ENCODE measurements at places on chromosomes 12 and 14. TPM values are rescaled to one million over a fixed set of nuclear protein-coding genes. Genes with fewer than 3 reads are reported as not detected.

The FGF23 gene
- total RNA-seq = not detected

The ATL1 gene
- 0.67 TPM for total RNA-seq

The RITA1 gene
- total RNA-seq = 17.0 TPM

The ING4 gene
- 40.2 TPM for total RNA-seq

The CMA1 gene
- total RNA-seq = not detected

The DCN gene
- total RNA-seq = not detected

The JAG2 gene
- 1.5 TPM for total RNA-seq

DNA sequence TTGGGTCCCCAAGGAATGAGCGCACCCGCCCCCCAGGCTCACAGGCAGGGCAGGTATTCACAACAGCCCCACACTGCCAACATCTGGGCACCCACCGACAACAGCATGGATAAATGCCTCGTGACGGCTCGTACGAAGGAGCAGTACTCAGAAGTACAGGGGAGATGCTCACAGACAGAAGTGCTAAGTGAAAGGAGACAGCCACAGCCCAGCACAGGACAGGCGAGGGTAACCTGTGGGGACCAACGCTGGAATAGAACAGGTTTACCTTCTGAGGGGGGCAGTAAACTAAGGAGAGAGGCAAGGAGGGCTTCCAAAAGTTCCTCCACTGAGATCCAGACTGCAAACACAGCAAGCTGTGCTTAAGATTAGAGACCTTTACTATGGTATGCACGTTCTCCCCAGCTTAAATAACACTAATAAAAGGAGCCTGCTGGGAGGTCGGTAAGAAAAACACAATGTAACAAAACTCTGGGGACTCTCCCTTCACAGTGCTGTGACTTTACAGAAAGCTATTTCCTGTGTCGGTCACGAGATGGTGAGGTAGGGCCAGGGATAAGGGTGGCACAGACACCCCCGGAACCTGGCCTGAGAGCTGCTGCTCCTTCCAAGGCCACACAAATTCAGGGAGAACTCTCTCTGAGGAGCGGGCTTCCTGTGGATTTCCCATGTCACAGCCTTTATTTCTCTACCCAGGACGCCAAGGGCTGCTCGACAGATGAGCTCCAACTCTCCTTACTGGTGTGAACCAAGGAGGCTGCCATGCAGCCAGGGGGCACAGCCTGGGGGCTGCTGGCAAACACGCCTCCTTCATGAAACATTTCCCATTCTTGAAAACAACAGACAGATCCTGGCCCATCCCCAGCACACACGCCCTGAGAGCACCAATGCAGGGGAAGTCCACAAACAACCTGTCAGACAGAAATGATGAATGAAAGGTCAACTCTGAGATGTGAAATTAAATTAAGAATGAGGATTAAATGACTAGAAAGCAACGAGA lies 26.3 kb downstream of the SLC15A4 start:
- H3K4me3 ChIP-seq = no peak overlapping the region
- peak overlapping the region; percentile 60 for H3K27ac ChIP-seq
- H3K27me3 ChIP-seq = no peaks in the 10 kb centered on the region
- H3K4me1 ChIP-seq = peaks cover 32% of the 10 kb centered on the region
- H3K36me3 ChIP-seq = peaks cover 50% of the 10 kb centered on the region
- DNase-seq = no peak

DNA sequence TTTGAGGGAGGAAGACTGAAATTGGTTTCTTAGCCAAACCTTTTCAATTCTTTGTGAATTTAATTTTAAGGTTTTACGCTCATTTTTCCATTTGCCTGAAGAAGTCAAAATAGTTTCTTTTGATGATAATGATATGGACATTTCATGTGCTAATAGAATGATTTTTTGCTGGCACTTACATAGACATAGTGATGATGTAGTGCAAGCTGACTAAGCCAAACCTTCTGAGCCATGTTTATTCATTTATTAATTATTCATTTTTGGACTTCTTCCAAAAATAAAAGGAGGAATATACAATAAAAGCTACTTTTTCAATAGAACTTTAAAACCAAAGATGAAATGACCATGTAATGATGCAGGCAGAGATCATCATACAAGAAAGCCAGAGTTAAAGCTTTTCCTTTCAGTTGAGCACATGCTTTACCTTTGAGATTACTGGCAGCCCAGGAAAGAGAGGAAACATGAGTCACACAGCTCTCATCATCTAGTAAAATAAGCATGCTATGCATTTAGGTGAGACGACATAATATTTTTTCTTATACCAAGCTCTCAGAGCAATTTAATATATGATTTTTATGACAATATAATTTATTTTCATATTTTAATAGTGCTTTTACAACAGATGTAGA lies 24.8 kb downstream of the KCNA1 start:
- peaks cover 25% of the 10 kb centered on the region for H3K27me3 ChIP-seq
- H3K4me1 ChIP-seq = no peaks in the 10 kb centered on the region
- DNase-seq = no peak
- H3K36me3 ChIP-seq = no peaks in the 10 kb centered on the region
- no peak overlapping the region for H3K27ac ChIP-seq

DNA sequence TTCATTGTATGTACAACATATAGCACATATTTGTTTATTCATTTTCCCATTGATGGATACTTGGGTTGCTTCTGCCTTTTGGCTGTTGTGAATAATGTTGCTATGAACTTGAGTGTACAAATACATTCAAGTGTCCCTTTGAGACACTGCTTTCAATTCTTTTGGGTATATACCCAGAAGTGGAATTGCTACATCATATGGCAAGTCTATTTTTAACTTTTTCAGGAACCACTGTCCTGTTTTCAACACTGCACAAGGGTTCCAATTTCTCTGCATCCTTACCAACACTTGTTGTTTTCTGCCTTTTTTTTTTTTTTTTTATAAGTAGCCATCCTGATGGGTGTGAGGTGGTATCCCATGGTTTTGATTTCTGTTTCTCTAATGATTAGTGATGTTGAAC lies 15.9 kb downstream of the RBMS2 start:
- H3K4me3 ChIP-seq = no peak overlapping the region
- H3K27me3 ChIP-seq = no peaks in the 10 kb centered on the region
- H3K36me3 ChIP-seq = no peaks in the 10 kb centered on the region
- H3K4me1 ChIP-seq = no peaks in the 10 kb centered on the region
- DNase-seq = no peak
- H3K27ac ChIP-seq = no peak overlapping the region

- no peaks in the 10 kb centered on the region for H3K27me3 ChIP-seq
- no peaks in the 10 kb centered on the region for H3K36me3 ChIP-seq
- H3K4me1 ChIP-seq = no peaks in the 10 kb centered on the region
- H3K27ac ChIP-seq = no peak overlapping the region
- no peak for DNase-seq
These were observed 66.3 kb downstream of the SLC2A13 start for GRCh38 chr12:40039598-40039997.

GRCh38 chr12:118183711-118184110 lies 47.8 kb downstream of the PEBP1 start:
- H3K27ac ChIP-seq = no peak overlapping the region
- no peaks in the 10 kb centered on the region for H3K27me3 ChIP-seq
- peaks cover 5% of the 10 kb centered on the region for H3K4me1 ChIP-seq
- DNase-seq = no peak

DNA sequence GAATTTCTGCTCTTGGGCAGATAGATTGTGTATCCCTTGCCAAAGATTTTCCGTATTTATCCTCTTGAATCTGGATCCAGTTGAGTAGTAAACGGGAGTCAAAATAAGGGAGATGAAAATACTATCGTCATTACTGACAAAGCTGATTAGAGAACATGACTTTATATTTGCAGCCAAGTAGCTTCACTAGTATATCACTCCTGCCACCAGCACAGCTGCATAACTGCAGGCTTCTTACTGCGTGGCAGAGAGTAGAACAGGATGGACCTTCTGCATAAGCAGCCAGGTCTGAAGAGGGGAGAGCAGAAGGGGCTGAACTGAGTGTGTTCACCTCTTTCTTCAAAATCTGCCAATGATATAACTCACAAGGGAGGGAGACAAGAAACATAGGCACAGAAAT lies 283.7 kb downstream of the FBXL14 start:
- DNase-seq = no peak
- H3K36me3 ChIP-seq = peaks cover 6% of the 10 kb centered on the region
- no peak overlapping the region for H3K4me3 ChIP-seq
- H3K27me3 ChIP-seq = no peaks in the 10 kb centered on the region

GRCh38 chr14:66496188-66496807 lies 10.1 kb downstream of the CCDC196 start:
- H3K4me1 ChIP-seq = peaks cover 24% of the 10 kb centered on the region
- no peaks in the 10 kb centered on the region for H3K27me3 ChIP-seq
- no peak overlapping the region for H3K27ac ChIP-seq
- H3K4me3 ChIP-seq = no peak overlapping the region
- DNase-seq = no peak

DNA sequence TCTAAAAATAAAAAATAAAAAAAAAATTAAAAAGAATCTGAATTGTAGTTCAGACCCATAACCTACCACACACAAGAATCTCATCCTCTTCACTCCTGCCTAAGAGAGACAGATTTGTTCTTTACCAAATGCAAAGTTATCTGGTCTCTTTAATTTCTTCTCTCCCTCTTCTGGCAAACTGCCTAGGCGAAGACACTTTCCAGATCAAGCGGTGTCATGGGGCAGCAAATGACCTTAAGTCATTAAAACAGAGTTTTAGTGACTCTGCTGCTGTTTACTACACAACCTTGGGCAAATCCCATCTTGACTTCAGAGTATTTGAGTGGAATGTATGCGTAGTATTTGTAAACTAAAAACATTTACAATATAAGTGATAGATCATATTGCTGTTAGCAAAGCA lies 60.9 kb upstream of the NID2 start:
- peaks cover 20% of the 10 kb centered on the region for H3K27me3 ChIP-seq
- no peak overlapping the region for H3K27ac ChIP-seq
- DNase-seq = no peak
- H3K4me1 ChIP-seq = peaks cover 17% of the 10 kb centered on the region

- H3K4me1 ChIP-seq = no peaks in the 10 kb centered on the region
- H3K4me3 ChIP-seq = no peak overlapping the region
- H3K27ac ChIP-seq = no peak overlapping the region
- no peaks in the 10 kb centered on the region for H3K36me3 ChIP-seq
- DNase-seq = no peak
- no peaks in the 10 kb centered on the region for H3K27me3 ChIP-seq
These were observed 1581.3 kb upstream of the TMEM132C start for GRCh38 chr12:126685636-126686035.

DNA sequence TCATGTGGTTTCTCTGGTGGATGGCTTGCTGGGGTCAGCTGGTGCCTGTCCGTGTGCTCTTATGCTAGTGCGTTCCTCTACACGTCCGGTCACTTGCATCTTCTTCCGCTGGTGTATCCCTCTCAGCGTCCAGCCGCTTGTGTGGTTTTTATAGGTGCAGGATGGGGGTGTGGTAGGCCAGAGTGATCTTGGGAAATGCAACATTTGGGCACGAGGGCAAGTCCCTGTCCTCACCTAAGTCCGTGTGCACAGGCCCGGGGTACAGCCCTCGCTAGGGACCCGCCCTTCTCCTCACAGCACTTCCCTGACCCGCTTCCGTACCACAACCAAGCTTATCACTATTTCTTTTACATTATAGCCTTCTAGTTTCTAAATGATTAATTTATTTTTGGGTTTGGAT lies 17.3 kb downstream of the RERGL start:
- no peak for DNase-seq
- H3K27me3 ChIP-seq = no peaks in the 10 kb centered on the region
- H3K27ac ChIP-seq = no peak overlapping the region
- H3K4me1 ChIP-seq = no peaks in the 10 kb centered on the region
- H3K36me3 ChIP-seq = no peaks in the 10 kb centered on the region

DNA sequence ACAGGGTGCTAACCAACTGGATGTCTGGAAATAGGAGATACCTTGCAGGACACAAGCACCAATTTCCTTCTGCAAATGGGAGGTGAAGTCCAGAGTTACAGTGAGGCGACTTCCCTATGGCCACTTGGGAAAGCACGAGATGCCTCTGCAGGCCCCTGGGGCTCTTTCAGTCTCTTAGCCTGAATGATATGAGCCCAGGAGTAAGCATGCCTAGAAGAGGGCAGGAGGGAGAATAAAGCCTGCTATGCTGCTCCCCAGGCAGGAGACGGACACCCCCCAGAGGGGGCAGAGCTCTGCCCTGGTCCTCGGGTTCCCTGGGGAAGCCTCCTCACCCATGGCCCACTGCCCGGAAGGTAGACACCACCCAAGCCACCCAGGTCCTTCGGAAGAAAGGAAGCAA lies 105.1 kb downstream of the GCH1 start:
- no peak overlapping the region for H3K27ac ChIP-seq
- H3K27me3 ChIP-seq = peaks cover 26% of the 10 kb centered on the region
- no peaks in the 10 kb centered on the region for H3K36me3 ChIP-seq
- no peaks in the 10 kb centered on the region for H3K4me1 ChIP-seq

- no peak for DNase-seq
- H3K27ac ChIP-seq = no peak overlapping the region
- no peaks in the 10 kb centered on the region for H3K27me3 ChIP-seq
- H3K4me1 ChIP-seq = peaks cover 7% of the 10 kb centered on the region
- H3K36me3 ChIP-seq = no peaks in the 10 kb centered on the region
These were observed 38.0 kb downstream of the HECTD4 start for GRCh38 chr12:112344220-112344619.

DNA sequence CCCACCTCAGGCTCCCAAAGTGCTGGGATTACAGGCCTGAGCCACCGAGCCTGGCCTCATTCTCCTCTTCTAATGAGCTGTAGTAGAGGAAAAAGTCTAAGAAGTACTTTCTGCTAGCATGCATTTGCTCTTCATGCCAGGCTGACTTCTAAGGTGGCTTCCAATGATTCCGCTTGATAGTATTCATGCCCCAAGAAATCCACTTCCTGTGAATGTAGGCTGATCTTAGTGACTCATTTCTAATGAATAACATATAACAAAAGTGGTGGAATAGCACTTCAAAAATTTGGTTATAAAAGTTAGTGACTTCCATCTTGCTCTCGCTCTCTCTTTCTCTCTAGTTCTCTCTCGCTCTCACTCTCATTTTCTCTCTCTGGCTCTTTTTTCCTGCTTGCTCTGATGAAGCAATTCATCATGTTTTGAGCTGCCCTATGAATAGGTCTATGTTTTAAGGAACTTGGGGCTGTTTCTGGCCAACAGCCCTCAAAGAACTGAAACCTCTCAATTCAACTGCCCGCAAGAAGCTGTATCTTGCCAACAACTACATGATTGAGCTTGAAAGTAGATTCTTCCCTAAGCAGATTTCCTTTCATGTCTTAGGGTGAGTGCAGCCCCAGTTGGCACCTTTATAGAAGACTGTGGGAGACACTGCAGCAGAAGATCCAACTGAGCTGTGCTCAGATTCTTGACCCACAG lies 282.9 kb downstream of the RMST start:
- no peaks in the 10 kb centered on the region for H3K27me3 ChIP-seq
- H3K27ac ChIP-seq = no peak overlapping the region
- H3K36me3 ChIP-seq = no peaks in the 10 kb centered on the region
- no peaks in the 10 kb centered on the region for H3K4me1 ChIP-seq
- H3K4me3 ChIP-seq = no peak overlapping the region

- no peak for DNase-seq
- no peaks in the 10 kb centered on the region for H3K36me3 ChIP-seq
- H3K27ac ChIP-seq = no peak overlapping the region
- H3K4me1 ChIP-seq = peaks cover 9% of the 10 kb centered on the region
- peaks cover 4% of the 10 kb centered on the region for H3K27me3 ChIP-seq
These were observed 25.3 kb upstream of the TCL1B start for GRCh38 chr14:95660651-95661515.

GRCh38 chr12:6826125-6826733 lies 2.0 kb upstream of the P3H3 start:
- peaks cover 68% of the 10 kb centered on the region for H3K27me3 ChIP-seq
- no peak overlapping the region for H3K4me3 ChIP-seq

Measured in activated CD4-positive, alpha-beta T cell treated with anti-CD3 and anti-CD28 coated beads, Interleukin-2, amount 10 ng/mL, durations not matched to agents 7 days and 5 days (primary cell).